ENCODE measurements at places on chromosomes 7 and 10.
A peak's percentile ranks its signal among the peaks of the same experiment; 100 is the strongest.

- no peak for DNase-seq
Observed at GRCh38 chr7:74015670-74016069, 12.3 kb upstream of the ELN start.

DNA sequence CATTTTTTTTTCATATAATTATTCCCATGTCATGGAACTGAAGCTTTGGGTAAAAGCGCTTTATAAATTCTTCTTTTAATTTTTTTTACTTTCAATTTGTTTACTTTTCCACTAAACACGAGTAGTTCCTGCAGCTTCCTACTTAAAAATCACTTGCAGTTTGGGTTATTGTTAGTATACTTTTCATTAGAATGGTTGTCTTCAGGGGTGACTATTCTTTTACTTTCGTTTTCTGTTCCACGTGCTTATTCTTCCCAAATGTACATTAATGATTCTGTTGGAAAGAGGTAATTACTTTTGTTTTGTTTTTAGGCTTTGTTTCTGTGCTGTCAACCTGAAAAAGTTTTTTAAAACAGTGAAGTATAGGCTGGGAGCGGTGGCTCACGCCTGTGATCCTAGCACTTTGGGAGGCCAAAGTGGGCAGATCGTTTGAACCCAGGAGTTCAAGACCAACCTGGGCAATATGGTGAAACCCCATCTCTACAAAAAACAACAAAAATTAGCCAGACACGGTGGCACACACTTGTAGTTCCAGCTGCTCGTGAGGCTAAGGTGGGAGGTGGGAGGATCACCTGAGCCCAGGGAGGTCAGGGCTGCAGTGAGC lies 5.2 kb upstream of the CFAP69 start:
- no peak for DNase-seq

GRCh38 chr7:34760271-34760670 lies 102.3 kb downstream of the NPSR1 start:
- DNase-seq = no peak

DNA sequence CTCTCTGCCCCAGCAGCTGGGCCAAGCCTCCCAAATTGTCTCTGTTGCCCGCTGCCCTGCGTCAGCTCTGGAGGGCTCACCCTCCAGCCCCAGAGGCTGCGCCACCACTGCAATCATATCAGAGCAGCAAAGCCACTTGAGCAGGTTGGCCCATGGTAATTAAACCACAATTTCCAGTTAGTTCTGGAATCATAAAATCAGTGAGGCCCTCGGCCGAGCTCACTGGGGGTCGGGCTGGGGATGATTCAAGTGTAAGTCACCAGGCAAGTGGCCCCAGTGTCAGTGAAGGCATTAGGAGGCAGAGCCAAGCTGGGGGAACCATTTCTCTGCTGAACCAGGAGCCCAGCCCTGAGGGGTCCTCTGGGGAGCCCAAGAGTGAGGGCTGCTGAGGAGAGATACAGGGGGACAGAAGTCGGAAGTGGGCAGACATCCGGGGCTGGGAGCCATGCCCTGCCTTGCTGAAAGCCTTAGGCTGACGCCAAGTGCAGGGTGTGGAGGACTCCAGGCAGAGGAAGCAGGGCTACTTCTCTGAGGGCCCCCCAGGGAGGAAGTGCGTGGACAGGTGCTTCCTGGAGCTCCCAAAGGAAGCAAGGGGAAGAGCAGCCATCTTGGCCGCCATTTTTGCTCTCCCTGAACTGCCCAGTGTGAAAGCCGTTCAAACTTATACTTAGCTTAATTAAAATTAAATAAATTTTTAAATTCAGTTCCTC lies 29.5 kb upstream of the SLC29A3 start:
- no peak for DNase-seq

DNA sequence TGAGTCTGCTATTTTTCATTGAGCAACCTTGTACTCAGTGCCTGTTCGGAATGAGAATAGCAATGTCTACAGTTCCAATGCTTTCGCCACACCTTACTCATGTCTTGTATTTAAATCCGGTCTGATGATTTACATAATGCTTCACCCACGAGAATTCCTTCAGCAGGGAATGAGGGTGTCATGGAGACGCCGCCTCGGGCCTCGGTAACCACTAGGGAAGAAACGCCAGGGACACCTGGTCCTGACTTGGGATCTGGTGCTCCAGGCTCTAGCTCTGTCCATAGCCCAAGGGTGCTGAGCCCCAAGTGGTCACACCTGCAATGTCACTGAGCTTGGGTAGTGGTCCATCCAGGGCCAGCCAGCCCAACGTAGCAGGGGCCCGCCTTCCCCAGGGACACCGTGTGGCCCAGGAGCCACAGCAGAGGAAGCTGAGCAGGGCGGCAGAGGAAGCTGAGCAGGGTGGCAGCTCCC lies 37.4 kb downstream of the PRKAG2 start:
- no peak for DNase-seq

- no peak for DNase-seq
Observed at GRCh38 chr10:23055424-23056185, 39.8 kb upstream of the MSRB2 start.

DNA sequence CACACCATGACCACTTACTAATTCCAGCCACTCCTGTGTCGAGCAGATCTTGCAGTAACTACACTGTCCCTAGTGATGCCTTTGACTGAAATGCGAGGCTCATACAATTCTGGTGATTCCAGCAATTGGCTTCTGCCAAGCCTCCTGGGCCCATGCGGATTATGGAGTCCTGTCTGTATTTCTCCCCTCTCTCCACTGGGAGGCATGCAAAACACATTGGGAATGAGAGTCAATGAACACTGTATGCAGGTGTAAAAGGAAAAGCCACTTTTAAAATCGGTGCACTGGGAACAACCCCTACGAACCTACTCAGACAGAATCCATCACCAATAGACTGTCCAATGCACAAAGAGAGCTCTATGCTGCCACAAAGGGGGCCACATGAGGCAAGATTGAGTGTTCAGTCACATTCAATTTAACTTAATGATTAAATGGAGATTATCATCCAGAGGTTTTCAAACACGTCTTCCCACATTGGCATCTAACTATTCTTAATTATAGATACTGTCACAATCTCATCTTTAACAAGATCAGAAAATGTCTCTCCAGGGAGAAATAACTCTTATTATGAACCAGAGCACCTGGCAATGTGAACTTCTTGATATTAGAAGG lies 550.6 kb downstream of the GLRX3 start:
- DNase-seq = peak; percentile 13

DNA sequence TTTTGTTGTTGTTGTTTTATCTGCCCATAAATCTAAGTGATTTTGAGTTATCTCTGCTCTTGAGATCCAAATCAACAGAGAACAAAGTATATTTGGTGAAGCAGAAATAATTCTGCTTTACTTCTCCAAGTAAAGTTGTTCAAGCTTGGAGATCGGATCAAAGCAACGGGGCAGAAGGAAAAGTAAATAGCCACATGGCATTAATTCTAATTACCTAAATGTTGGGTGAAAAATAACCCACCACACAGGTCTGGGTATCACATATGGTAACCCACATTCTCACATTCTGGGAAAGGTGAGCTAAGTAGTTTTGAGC lies 3.1 kb downstream of the NRP1 start:
- DNase-seq = no peak

- DNase-seq = no peak
Observed at GRCh38 chr7:74320645-74321221, 31.5 kb downstream of the CLIP2 start.

GRCh38 chr10:80191589-80192270 lies 13.6 kb downstream of the ANXA11 start:
- DNase-seq = no peak

DNA sequence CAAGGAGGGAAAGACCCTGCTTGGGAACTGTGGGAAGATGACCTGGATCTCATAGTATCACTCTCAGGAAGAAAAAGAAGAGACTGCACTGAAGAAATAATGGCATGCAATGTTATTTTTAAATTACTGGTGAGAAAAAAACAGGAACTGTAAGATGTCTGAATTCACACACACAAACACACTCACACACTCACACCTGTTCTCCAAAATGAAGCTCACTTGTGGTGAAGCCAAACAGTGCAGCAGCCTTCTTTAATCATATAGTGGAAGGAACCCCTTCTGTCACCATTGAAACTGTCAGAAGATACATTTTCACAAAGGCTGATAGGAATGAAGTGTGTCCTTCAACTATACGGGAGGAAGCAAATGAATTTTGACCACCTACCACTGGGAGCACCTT lies 156.5 kb upstream of the GHITM start:
- no peak for DNase-seq

DNA sequence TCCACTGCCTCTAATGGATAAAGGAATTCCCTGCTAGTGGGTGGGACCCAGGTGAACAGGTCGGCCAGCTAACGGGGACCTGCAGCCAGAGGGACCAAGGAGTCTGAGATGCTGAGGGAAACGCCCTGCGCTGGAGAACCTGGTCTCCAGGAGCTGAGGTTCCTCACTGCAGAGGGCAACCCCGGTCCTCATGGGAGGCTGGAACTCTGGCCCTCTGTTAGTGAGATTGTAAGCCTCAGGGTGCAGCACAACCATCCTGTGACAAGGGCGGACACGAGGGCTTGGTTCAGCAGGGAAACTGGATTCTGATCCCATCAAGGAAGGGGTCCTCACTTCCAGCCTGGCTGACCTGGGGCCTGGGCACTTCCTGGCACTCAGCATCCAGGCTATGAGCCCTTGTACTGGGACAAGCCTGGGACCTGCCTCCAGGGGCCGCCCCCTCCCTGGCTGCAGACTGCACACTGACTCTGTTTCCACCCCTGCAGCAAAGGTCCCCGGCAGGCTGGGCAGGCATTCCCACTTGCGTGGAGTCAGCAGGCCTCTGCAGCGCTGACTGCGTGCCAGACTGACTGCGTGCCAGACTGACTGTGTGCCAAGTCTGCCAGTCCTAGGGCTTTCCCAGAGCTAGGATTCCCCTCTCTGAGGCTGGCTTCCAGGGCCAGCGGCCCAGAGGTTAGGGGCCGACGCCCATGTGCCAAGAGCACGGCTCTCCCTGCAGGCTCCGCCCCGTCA lies 143.2 kb downstream of the MAPK8 start:
- no peak for DNase-seq

DNA sequence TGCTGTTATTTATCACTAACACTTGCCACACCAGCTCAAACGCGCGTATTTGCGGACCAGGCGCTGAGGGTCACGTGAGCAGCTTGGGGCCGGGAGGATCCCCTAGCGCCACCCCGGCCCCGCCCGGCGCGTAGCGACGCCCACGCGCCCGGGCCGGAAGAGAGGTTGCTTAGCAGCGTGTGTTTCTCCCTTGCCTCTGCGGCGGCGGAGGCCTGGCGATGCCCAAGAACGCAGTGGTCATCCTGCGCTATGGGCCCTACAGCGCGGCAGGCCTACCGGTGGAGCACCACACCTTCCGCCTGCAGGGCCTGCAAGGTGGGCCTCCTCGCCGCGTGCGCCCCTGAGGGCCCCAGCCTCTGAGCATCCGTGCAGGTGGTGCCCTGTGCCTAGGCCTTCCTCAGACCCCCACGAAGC lies at the start of gene C10orf53:
Gene C10orf53 (plus strand): TSS at position 172 of the 414 bp plus-strand sequence. CDS start 47 bp downstream, at position 219.
- DNase-seq = peak; percentile 51

- DNase-seq = no peak
Observed at GRCh38 chr7:108093341-108093740, 36.8 kb downstream of the LAMB4 start.

GRCh38 chr10:118986815-118987790 lies 42.4 kb upstream of the NANOS1 start:
- DNase-seq = no peak

- DNase-seq = no peak
Observed at GRCh38 chr10:86960003-86960862, 1.8 kb downstream of the SNCG start.

GRCh38 chr10:88528201-88528600 lies 54.9 kb downstream of the RNLS start:
- DNase-seq = no peak

- DNase-seq = no peak
Observed at GRCh38 chr7:10418985-10419384, 554.7 kb upstream of the PHF14 start.

DNA sequence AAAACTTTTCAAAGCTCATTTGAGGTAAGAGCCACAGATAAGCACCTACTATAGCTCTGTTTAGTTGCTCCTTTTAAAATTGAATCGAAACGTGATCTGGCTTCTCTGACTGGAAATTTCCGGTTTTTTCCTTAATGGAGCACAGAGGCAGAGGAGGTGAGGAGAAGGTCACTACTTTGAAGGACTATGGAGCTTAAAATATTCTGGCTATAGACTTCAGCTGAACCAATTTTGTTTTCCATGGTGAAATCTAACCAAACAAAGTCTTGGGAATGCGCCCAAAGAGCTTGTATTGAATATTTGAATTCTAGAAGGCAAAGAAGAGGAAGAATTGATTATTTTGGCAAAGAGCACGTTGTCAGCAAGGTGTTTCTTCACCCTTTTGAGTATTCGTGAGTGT lies 711.1 kb downstream of the SUGCT start:
- DNase-seq = no peak

DNA sequence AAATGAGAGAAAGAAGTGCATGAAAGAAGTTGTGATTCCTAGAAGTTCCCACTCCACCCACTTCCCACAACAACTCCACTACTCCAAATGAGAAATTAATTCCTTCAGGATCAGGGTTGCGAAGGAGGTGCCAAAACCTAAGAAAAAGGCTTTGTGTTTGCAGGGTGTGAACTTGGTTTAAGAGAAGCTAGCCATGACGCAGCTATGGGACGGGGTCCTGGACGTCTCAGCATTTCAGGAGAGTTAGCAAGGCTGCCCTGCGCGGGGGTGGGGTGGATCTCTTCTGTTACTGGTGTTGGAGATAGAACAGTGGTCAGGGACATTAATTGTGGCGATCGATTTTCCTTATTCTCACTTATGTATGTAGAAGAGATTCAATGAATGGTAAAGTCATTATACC lies 61.2 kb downstream of the CHST3 start:
- DNase-seq = no peak

- DNase-seq = no peak
Observed at GRCh38 chr7:74544706-74545469, 91.2 kb downstream of the GTF2IRD1 start.

DNA sequence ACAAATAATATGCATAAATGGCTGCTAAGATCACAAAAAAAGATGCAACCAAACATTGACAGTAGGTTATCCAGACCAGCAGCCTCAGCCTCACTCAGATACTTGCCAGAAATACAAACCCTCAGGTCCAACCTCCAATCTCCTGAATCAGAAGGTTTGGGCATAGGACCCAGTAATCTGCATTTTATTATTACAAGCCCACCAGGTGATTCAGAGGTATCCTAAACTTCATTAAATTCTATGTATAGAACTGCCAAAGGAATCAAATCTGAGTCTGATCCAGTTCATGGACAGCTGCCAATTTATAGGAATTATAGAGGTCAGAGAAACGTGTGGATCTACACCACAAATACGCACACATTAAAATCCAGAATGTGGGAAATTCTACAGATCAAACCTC lies 41.3 kb downstream of the ZNF438 start:
- DNase-seq = no peak

Data from NCI-H1930 (cell line).